ENCODE measurements at places on chromosomes 11 and 22.
A peak's percentile ranks its signal among the peaks of the same experiment; 100 is the strongest.

- no peak for DNase-seq
Measured at GRCh38 chr11:83835423-83835822, 549.3 kb upstream of the CCDC90B start.

- DNase-seq, result no peak
Measured at GRCh38 chr11:24390762-24391161, 106.1 kb upstream of the LUZP2 start.

- no peak for DNase-seq
Measured at GRCh38 chr11:5992604-5993251, 5.9 kb upstream of the OR52L1 start.

GRCh38 chr11:47616726-47617416 lies 22.7 kb upstream of the C1QTNF4 start:
- DNase-seq, result no peak

DNA sequence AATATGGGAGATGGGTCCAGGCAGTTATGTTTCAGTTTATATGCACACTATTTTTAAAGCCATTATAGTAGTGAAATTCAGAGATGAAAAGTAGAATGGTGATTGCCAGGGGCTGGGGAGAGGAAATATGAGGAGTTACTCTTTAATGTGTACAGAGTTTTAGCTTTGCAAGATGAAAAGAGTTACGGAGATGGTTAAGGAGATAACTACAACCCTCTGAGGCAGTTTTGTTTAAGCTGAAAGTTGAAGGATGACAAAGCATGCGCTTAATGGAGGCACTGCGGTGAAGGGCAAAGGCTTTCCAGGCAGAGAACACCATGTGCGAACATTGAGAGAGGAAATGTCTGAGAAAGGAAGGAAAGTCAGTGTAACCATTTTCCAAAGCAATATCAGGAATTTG lies 18.2 kb upstream of the BMAL1 start:
- no peak for DNase-seq

DNA sequence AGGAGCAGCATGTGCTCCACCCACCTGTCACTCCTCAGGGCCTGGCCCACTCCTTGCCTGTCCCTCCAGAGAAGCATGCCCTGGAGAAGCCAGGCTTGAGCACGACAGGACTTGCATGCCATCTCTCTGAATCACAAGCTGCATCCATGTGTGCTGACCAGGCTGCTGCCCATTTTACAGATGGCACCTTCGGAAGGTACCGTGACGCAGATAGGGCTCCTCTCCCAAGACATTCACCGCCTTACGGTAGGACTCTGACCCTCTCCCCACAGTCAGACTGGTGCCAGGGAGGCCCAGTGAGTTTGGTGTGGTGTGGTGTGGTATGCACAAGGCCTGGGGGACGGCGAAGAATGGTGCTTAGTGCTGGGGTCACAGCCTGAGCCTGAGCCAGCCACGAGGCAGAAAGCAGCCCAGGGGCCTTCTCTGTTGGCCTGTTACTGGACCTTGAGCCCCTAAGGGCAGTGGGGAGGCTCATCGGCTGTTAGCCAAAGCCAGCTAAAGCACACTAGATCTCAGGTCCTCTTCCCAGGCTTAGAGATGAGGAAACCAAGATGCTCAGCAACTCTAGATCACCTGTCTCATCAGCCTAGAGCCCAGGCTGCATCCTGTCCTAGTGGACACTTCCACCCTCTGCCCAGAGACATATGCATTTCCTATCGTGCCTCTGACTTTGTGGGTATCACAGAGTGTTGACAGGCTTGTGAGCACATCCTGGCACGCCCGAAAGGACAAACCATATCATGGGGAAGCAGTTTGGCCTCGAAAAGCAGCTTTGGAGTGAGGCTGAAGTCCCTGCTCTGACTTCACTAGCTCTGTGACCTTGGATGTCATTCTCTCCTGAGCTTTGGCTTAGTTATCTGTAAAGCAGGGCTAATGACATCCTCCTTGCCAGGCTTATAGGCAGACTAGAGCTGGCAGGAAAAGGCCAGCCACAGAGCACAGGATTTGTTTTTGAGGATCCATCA lies 17.8 kb downstream of the CYB5R2 start:
- no peak for DNase-seq

GRCh38 chr22:20750461-20751184 lies 23.3 kb upstream of the SERPIND1 start:
- no peak for DNase-seq

- DNase-seq, result no peak
Measured at GRCh38 chr22:31520051-31520450, 23.7 kb downstream of the SFI1 start.

DNA sequence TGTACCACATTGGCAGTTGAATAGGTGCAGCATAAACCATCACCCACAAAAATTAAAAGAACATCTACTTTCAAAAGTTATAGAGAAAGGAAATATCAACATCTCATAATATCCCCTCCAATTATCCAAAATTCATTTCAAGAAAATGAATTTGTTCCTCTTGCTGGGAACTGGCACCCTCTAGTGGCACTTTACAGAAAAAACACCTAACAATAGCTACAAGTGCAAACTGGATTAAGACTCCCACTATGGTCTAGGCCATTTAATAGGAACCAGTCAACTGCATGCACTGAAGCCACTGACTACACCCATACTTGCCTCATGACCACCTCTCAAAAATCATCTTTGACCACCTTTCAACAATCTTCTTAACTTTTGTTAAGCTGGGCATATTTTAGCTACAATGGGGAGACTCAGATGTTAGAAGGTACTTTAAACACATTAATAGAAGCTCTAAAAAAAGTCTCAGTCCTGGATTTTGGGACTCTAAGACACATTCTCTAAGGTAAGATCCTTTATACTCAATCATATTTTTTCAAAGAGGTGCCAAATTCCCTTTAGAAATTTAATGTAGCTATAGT lies 17.3 kb downstream of the TRAF6 start:
- DNase-seq, result no peak

GRCh38 chr11:57216463-57216862 lies 20.6 kb downstream of the APLNR start:
- no peak for DNase-seq

DNA sequence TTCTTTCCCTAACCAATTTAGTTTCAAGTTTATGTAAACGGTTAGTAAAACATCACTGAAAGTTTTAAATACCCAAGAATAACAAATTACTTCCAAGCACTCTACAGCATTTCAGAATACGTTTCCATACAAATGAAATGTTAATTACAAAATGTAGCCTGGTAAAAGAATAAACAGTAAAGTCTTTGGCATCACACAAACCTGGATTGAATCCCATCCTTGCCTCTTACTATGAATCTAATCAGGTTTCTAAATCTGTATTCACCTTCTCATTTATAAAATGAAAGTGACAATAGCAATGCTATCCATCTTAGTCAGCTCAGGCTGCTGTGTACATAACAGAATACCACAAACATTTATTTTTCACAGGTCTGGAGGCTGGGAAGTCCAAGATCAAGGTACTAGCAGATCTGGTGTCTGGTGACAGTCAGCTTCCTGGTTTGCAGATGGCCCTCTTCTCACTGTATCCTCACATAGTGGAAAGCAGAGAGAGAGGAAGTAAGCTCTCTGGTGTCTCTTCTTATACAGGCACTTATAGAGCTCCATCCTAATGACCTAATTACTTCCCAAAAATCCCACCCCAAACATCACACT lies 19.2 kb downstream of the FAM168A start:
- DNase-seq, result no peak

GRCh38 chr22:23094695-23095681 lies 24.7 kb downstream of the GNAZ start:
- no peak for DNase-seq

- peak; percentile 56 for DNase-seq
Measured at GRCh38 chr22:50529897-50530579, at the start of gene TYMP. TYMP (minus strand) TSS chr22:50530012; CDS start chr22:50529709, 303 bp downstream.

DNA sequence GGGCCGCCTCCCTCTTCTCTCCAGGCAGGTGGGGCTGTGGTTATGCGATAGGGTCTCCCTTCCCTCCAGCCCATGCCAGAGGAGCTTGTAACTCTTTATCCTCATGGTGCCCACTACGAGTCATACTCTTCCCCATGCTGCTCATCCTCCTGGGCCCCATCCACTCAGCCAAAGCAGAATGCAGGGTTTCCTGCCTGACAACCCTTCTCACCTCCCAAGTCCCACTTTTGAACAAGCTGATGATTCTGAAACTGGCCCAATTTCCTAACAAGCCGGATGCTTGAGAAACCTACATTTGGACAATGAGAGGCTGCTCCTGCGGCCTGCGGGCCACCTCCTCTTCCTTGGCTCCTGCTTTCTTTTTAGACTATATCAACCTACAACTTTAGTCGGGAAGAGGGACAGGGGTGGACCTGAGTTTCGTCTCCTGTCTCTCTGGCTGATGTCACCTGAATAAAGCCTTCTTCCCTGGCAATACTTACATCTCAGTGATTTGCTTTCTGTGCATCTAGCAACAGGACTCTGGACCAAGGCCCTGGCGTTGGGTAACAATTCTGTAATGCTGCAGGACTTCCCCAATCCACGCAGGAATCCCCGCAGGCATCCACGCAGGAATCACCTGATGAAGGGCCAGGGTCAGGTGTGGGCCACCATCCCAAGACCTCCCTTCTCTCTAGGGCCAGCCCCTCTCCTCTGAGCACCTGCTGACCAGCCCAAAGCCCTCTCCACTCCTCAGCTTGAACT lies 1.5 kb upstream of the NDUFS8 start:
- DNase-seq, result no peak

DNA sequence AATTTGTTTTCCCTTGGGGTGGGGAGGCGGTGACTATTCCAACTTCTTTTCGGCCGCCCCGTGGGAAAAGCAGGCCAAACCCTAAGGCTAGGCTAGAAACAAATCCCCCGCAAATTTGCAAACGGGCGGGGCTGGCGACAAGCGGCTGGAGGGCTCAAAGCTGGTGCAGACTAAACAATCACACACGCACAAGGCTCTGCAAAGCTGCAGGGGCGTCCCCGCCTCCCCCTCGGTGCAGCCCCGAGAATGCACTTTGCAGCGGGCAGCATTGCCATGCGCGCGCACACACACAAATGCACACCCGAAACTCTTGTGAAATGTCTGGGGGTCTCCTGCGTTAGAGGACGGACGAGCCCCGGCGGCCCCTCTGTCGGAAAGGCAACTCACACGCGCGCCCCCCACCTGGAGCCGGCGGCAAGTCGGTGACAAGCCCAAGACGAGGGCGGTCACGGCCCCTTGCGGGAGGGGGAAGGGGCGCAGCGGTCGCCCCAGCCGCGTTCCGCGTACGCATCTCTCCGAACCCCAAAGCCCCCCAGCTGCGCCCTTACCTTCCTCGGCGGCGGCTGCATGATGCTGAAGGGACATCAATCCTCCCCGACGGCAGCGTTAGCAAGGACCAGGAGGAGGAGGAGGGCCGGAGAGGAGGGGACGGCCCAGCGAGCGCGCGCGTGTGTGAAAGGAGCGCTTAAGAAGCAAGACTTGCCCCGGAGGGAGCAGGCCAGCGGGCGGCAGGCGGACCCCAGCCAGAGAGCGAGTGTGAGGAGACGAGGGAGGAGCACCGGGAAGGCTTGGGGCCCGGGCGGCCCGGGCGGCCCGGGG lies 600 bp downstream of the FCHSD2 start:
- peak; percentile 35 for DNase-seq

DNA sequence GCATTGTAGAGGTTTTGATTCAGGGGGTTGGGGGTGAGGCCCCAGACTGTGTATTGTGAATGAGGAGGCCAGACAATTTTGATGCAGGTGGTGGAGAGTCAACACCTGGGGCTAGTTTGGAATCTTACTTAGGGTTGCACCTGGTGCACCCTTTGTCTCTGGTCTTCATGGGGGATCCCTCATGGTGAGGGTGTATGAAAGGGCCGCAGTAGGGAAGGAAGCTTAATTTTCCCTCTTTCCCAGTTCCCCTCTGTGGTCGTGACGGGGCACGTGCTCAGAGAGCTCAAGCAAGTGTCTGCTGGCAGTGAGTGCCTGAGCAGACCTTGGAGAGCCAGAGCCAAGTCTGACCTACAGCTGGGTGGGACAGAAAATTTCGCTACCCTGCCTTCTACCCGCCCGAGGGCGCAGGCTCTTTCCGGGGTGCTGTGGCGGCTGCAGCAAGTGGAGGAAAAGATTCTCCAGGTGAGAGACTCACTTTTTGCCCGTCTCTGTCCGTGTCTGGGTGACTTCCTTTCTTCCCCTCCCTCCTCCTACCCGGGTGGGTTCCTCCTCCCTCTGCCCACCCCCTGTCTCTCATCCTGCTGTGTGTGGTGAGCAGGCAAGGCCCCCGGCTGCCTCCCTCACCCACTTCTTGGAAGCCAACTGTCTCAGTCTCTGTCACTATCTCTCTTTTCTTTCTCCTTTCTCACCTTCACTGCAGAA lies 131.7 kb downstream of the MICAL2 start:
- peak; percentile 25 for DNase-seq

GRCh38 chr22:23789638-23790037 lies 2.9 kb downstream of the SMARCB1 start:
- no peak for DNase-seq

- no peak for DNase-seq
Measured at GRCh38 chr22:22769434-22770279, 118.0 kb upstream of the IGLL5 start.

- DNase-seq, result no peak
Measured at GRCh38 chr11:113014262-113015097, 53.3 kb downstream of the NCAM1 start.

DNA sequence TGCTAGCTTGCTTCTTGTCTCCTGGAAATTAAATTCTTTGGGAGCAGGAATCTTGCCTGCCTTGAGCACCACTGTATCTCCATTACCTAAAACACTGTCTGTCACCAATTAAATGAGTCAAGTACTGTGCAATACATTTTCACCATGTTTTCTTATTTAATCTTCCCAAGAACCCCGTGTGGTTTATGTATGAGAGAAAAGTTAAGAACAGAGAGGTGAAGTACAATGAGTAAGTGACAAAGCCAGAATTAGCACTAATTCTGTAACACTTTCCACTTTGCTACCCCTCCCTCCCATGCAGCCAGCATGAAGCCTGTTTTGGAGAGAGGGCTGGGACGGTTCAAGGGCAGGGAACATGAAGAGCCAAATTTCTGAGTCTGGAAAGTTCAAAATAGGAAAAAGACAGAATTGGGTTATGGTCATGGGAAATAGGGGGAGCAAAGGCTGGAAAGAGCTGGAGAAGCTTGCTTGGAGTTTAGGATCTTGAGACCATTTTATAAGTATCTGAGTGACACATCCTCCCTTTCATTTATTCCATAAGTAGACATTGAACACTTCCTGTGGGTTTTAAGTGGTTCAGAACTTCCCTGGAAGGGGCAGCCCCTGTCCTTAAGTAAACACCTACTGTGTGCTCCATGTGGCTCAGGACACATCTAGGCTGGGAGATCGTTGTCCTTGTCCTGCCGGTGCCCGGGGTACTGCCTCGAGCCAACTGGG lies 60.5 kb upstream of the CHST1 start:
- DNase-seq, result no peak

GRCh38 chr11:47233989-47234668 lies 14.5 kb downstream of the ACP2 start:
- DNase-seq, result no peak

GRCh38 chr22:20107471-20107901 lies 8.4 kb upstream of the RANBP1 start:
- no peak for DNase-seq

GRCh38 chr11:35029979-35030682 lies 108.8 kb upstream of the CD44 start:
- DNase-seq, result no peak

GRCh38 chr11:125371431-125371935 lies 124.6 kb downstream of the FEZ1 start:
- DNase-seq, result no peak

- no peak for DNase-seq
Measured at GRCh38 chr11:27907091-27907490, 200.9 kb downstream of the KIF18A start.
